ENCODE measurements at places on chromosomes 1 and 21. TPM values are rescaled to one million over a fixed set of nuclear protein-coding genes. Genes with fewer than 3 reads are reported as not detected.

DNA sequence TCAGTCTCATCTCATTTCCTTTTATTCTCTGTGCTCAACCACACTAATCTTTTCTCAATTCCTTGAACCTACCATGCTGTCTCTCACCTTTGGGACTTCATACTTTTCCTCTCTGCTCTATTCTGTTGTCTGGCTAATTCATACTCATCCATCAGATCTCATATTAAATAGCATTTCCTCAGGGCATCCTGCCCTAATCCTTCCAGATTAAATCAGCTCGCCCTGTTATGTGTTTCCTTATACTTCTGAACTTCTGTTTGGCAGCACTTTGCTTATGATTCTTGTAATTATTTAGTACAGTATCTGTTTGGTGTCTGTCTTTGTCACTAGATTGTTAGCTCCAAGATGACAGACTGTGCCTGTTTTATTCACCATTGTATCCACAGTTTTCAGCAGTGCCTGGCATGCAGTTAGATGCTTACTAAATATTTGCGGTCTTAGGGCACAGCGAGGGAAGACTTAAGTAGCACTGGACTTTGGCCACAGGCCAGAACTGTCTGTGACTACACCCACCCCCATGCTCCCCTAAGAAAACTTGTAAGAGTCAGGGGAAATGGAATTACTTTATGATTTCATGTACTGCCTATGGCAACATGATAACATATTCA is 9.9 kb upstream of the CAP1 start:
- H3K4me1 ChIP-seq = peaks cover 33% of the 10 kb centered on the region
- H3K27ac ChIP-seq = no peak overlapping the region
- H3K36me3 ChIP-seq = no peaks in the 10 kb centered on the region
- no peak overlapping the region for H3K4me3 ChIP-seq
- DNase-seq = no peak

GRCh38 chr1:71269179-71269578 is 188.3 kb upstream of the ZRANB2 start:
- no peak overlapping the region for H3K4me3 ChIP-seq
- H3K4me1 ChIP-seq = no peaks in the 10 kb centered on the region
- H3K27me3 ChIP-seq = no peaks in the 10 kb centered on the region
- no peaks in the 10 kb centered on the region for H3K36me3 ChIP-seq

DNA sequence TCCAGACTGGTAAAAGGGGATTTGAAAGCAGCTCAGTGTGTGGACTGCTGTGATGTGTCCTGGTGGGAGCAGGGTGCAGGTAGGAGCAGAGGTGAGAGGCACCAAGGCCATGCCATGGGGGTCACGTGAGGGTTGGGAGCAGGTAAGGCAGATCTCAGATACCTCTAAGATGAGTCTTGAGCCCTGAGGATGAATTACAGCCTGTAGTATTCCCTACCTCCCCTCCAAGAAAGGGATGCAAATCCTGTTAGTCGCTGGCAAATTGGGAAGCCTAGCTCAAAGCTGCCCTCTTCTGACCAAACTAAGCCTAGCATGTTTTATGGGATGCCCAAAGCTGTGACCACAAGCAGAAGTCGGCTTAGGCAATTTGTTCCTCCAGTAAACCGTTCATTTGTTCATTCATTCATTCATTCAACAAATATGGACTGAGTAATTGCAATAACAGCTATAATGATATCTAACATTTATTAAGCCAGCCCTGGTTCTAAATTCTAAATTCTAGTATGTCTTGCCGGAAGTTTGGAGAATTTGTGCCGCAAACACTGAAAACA is 3.9 kb upstream of the NUAK2 start:
- peaks cover 21% of the 10 kb centered on the region for H3K4me1 ChIP-seq
- H3K36me3 ChIP-seq = peaks cover 6% of the 10 kb centered on the region
- peak; percentile 54 for DNase-seq
- peaks cover 43% of the 10 kb centered on the region for H3K27me3 ChIP-seq
- no peak overlapping the region for H3K4me3 ChIP-seq
- H3K27ac ChIP-seq = no peak overlapping the region

DNA sequence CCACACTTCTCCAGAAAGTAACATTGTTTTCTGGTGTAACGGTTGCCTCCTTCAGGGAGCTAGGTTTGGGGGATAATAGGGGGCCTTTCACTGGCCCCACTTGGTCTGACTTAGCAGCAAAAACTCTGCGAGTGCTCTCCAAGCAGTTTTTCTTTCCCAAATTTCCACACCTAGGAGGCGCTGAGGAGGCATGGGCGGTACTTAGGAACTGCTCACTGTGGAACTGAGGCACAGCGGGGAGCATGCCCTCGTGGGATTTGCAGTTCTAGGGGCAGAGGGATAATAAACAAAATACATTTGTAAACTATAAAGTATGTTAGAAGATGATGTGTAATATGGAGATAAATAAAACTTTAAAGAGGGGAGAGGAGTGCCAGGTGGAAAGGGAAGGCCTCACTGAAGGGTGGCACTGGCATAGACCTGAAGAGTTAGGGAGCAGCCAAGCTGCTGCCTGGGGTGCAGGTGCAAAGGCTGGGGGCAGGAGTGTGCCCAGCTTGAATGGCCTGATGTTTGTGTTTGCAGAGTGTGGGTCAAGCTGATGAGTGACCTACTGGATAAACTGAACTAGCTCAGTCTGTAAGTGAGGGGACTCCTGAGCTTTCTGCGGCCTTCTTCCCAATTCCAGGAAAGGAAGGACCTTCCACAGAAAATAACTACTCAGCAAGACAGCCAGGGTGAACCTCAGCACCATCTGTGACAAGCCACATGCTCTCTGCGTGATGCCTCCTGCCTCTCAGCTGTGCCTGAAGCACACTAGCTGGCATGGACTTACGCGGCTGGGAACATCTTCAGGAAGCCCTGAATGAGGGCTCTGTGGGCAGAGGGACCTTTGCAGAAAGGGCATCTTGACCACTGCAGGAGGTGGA is 1.9 kb downstream of the EPHX1 start:
- peaks cover 10% of the 10 kb centered on the region for H3K27me3 ChIP-seq
- no peak for DNase-seq
- no peaks in the 10 kb centered on the region for H3K36me3 ChIP-seq
- peaks cover 15% of the 10 kb centered on the region for H3K4me1 ChIP-seq
- H3K27ac ChIP-seq = no peak overlapping the region
- no peak overlapping the region for H3K4me3 ChIP-seq

- no peaks in the 10 kb centered on the region for H3K4me1 ChIP-seq
- no peak overlapping the region for H3K27ac ChIP-seq
- no peak for DNase-seq
- H3K27me3 ChIP-seq = peaks cover 58% of the 10 kb centered on the region
Measured at GRCh38 chr1:158527190-158527815, 26.9 kb downstream of the OR6Y1 start.

ALX3 gene
- total RNA-seq = not detected

ITLN2 gene
- total RNA-seq = not detected

DENND2C gene
- total RNA-seq = 0.43 TPM

SMIM1 gene
- not detected for total RNA-seq

All from activated CD4-positive, alpha-beta memory T cell treated with anti-CD3 and anti-CD28 coated beads, Interleukin-2, amount 10 ng/mL, durations not matched to agents 7 days and 5 days (primary cell).